ENCODE measurements at places on chromosomes 2 and 18.

GRCh38 chr2:55425431-55425831, 5.8 kb upstream of the CCDC88A start:
- DNase-seq = no peak
- peaks cover 2% of the 10 kb centered on the region for H3K4me1 ChIP-seq
- no peak overlapping the region for H3K4me3 ChIP-seq

DNA sequence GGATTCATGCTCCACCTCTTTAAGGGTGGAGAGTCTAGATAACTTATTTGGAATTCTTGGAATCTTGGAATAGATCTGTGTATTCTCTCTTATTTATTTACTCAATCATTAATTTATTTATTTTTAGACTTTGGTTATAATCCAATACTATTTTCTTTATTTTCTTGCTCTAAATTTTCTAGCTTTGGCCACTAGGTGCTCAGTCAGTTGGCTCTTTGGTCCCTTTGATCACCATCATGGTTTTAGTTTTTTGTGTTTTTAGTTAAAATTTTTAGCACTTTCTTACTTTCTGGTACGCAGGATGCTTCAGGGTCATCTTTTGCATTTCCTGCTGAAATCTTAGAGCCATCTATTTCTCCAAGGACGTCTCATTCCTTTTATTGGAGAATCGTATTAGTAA, 5.2 kb upstream of the PLEK start:
- no peak overlapping the region for H3K4me3 ChIP-seq
- no peak overlapping the region for H3K27ac ChIP-seq
- peaks cover 39% of the 10 kb centered on the region for H3K4me1 ChIP-seq
- H3K27me3 ChIP-seq = no peaks in the 10 kb centered on the region
- H3K36me3 ChIP-seq = no peaks in the 10 kb centered on the region

DNA sequence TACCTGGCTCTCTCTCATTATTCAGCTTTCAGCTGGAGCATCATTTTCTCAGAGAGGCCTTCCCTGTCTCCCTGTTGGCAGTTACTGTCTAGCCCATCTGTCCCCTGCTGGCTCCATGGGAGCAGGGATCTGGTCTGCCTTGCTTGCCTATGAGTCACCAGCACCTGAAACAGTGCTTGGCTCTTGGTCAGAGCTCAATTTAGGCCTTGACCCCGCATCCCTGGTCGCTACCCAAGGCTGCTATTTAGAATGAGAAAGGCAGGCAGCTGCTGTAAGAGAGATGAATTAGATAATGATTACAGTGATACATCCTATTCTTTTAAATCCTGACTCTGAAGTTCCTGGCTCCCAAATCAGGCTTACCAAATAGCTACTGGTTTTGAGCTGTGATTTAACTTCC, 32.9 kb downstream of the KCNE4 start:
- peaks cover 7% of the 10 kb centered on the region for H3K27me3 ChIP-seq
- H3K36me3 ChIP-seq = no peaks in the 10 kb centered on the region
- H3K27ac ChIP-seq = no peak overlapping the region
- H3K4me3 ChIP-seq = no peak overlapping the region
- DNase-seq = no peak
- no peaks in the 10 kb centered on the region for H3K4me1 ChIP-seq

- no peaks in the 10 kb centered on the region for H3K27me3 ChIP-seq
- no peak overlapping the region for H3K4me3 ChIP-seq
- H3K4me1 ChIP-seq = no peaks in the 10 kb centered on the region
- no peaks in the 10 kb centered on the region for H3K36me3 ChIP-seq
- H3K27ac ChIP-seq = no peak overlapping the region
Observed at GRCh38 chr2:109459485-109459884, 154.3 kb downstream of the SEPTIN10 start.

DNA sequence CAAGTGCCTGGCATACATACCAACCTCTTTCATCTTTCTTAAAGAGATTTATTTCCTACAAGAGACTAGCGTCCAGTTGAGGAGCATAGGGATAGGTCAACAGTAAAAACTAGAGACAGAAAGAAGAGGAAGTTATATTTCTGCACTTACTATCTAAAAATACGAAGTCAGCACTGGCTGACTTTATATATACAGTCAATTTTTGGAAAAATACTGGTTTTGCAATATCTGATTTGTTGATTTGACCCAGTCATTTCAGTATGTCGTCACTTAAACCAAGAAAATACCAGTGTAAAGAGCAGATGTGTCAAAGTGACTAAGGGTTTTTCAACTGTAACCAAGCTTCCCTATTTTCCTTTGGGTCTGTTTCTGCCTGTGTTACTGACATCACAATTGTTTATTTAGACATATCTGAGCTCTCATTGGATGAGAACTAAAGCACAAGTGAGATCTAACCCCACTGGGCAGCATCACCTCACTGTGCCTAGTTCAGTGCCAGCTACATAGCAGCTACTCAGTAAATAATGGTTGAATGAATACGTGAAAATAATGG, 23.0 kb downstream of the CYTIP start:
- no peaks in the 10 kb centered on the region for H3K27me3 ChIP-seq
- peak overlapping the region; percentile 94 for H3K27ac ChIP-seq
- H3K4me1 ChIP-seq = peaks cover 49% of the 10 kb centered on the region
- H3K36me3 ChIP-seq = peaks cover 41% of the 10 kb centered on the region
- peak; percentile 67 for DNase-seq
- H3K4me3 ChIP-seq = peak overlapping the region; percentile 16

DNA sequence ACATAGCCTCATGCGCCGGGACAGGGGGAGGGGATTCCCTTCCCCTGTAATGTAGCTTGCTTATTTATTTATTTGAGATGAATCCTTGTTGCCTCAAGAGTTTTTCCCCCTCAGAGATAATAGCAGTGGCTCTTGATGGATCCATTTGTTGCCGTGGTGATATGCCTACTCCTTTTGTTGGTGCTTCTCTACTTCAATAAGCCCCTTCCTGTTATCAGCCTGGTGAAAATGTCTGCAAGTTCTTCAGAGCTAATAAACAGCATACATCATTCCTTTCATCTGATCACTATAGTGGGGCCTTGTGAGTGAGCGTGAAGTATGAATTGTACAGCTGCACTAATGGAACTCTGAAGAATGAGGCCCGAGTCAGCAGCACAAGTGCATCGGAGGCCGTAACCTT, 19.4 kb downstream of the FZD5 start:
- H3K27ac ChIP-seq = no peak overlapping the region
- H3K4me3 ChIP-seq = no peak overlapping the region
- H3K36me3 ChIP-seq = peaks cover 7% of the 10 kb centered on the region
- DNase-seq = no peak

- no peak overlapping the region for H3K4me3 ChIP-seq
- peaks cover 10% of the 10 kb centered on the region for H3K27me3 ChIP-seq
- no peak overlapping the region for H3K27ac ChIP-seq
Observed at GRCh38 chr2:230908595-230909191, 16.3 kb downstream of the GPR55 start.

DNA sequence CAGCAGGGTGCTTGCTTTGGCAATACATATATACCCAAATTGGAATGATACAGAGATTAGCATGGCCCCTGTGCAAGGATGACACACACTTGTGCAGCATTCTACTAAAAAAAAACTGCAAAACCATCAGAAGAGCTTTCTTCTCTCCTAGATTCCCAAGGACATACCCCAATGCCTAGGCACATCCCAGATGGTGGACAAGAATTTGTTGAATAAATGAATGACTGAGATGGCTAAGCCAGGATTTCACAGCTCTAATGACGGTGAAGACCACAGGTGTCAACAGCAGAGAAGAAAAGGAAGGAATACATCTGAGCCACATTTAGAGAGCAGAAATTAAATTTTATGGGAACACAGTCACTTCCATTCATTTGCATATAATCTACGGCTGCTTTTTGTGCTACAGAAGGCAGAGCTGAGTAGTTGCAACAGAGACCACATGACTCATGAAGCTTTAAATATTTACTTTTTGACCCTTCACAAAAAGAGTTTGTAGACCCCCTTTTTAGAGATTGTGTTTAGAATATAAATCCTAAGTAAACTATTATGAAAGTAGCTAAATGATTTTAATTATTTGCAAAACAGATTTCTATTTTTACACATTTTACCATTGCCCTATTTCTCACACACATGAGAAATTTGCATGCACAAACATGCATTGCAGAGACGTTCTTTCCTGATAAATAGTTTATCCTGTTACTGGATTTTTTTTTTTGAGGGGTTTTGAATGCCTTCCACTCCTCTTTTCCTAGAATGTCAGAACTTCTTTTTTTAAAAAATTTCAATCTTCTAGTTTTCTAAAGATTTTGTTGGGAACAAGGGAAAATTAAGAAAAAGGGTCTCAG, 119.0 kb downstream of the PMAIP1 start:
- peaks cover 43% of the 10 kb centered on the region for H3K27me3 ChIP-seq
- DNase-seq = no peak
- no peak overlapping the region for H3K4me3 ChIP-seq
- H3K27ac ChIP-seq = no peak overlapping the region
- H3K36me3 ChIP-seq = no peaks in the 10 kb centered on the region

- no peaks in the 10 kb centered on the region for H3K27me3 ChIP-seq
- H3K36me3 ChIP-seq = peaks cover 6% of the 10 kb centered on the region
- no peak for DNase-seq
- H3K4me1 ChIP-seq = peaks cover 5% of the 10 kb centered on the region
- H3K4me3 ChIP-seq = no peak overlapping the region
Observed at GRCh38 chr2:46072101-46072820, 224.9 kb upstream of the EPAS1 start.

- DNase-seq = no peak
- no peak overlapping the region for H3K27ac ChIP-seq
- H3K27me3 ChIP-seq = peaks cover under 1% of the 10 kb centered on the region
- no peaks in the 10 kb centered on the region for H3K36me3 ChIP-seq
- no peak overlapping the region for H3K4me3 ChIP-seq
- H3K4me1 ChIP-seq = no peaks in the 10 kb centered on the region
Observed at GRCh38 chr2:37767046-37767445, 95.6 kb upstream of the CDC42EP3 start.

- no peak overlapping the region for H3K27ac ChIP-seq
- no peak overlapping the region for H3K4me3 ChIP-seq
- no peaks in the 10 kb centered on the region for H3K36me3 ChIP-seq
- no peaks in the 10 kb centered on the region for H3K27me3 ChIP-seq
Observed at GRCh38 chr2:214592011-214592410, 181.2 kb downstream of the VWC2L start.

- H3K36me3 ChIP-seq = peaks cover 10% of the 10 kb centered on the region
- peak overlapping the region; percentile 99 for H3K4me3 ChIP-seq
- no peaks in the 10 kb centered on the region for H3K27me3 ChIP-seq
- no peak for DNase-seq
Observed at GRCh38 chr18:56637176-56637575, 1.2 kb downstream of the TXNL1 start.

- no peak for DNase-seq
- no peak overlapping the region for H3K27ac ChIP-seq
- H3K4me3 ChIP-seq = no peak overlapping the region
- H3K36me3 ChIP-seq = no peaks in the 10 kb centered on the region
Observed at GRCh38 chr2:122020377-122020776, 264.9 kb downstream of the TSN start.

DNA sequence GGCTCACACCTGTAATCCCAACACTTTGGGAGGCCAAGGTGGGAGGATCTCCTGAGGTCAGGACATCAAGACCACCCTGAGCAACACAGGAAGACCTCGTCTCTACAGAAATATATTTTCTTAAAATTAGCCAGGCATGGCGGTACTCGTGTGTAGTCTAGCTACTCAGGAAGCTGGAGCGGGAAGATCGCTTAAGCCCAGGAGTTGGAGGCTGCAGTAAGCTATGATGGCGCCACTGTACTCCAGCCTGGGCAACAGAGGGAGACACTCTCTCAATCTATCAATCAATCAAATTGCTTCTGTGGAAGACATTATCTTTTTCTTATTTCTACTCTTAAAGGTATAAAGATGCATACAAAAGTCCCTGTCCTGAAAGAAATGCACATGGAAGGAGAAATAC, 11.3 kb downstream of the FEZ2 start:
- peaks cover 39% of the 10 kb centered on the region for H3K36me3 ChIP-seq
- no peak for DNase-seq
- no peaks in the 10 kb centered on the region for H3K27me3 ChIP-seq
- peaks cover 13% of the 10 kb centered on the region for H3K4me1 ChIP-seq
- H3K4me3 ChIP-seq = no peak overlapping the region
